Karpas-422 (cell line): ENCODE measurements at places on chromosomes 1 and 21. TPM values are rescaled to one million over a fixed set of nuclear protein-coding genes. Genes with fewer than 3 reads are reported as not detected.

DNA sequence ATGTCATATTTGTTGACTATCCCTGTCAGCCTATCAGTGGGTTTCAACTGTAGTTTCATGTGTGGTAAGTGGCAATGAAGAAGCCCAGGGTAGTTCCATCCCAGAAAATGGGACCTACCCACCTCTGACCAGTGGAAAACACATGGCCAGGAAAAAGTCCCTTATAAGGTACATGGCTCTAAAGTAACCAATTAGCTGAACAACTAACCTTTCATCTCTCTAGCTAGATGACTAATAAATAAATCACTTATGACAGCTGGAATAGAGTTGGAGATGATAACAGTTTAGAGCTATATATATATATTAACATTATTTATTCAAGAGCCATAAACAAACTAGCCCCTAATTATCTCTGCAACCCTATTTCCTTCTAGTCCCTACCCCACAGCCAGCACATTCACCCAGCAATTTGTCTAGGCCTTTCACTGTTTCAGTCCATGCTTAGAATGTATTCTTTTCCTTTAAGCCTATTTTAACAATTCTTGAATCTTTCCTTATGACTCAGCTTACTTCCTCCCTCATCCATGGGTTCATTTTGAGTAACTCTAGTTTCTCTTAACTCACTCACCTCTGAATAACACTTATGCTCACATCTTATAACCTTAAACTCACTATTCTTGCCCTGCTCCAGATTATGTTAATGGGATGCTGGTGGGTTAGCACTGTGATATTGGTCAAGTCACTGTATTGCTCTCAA, 83.7 kb downstream of the TNFSF18 start:
- H3K27me3 ChIP-seq, result no peaks in the 10 kb centered on the region
- H3K4me1 ChIP-seq, result no peaks in the 10 kb centered on the region
- no peak overlapping the region for H3K27ac ChIP-seq
- DNase-seq, result no peak

Gene OR2M3
- total RNA-seq, result not detected in 2 replicates

Gene PGLYRP4
- total RNA-seq, result not detected in 2 replicates

- no peak overlapping the region for H3K27ac ChIP-seq
- no peaks in the 10 kb centered on the region for H3K27me3 ChIP-seq
- DNase-seq, result peak; percentile 65
- H3K4me1 ChIP-seq, result no peaks in the 10 kb centered on the region
- no peak overlapping the region for H3K4me3 ChIP-seq
- no peaks in the 10 kb centered on the region for H3K36me3 ChIP-seq
Observed at GRCh38 chr1:10646347-10646861, 150.0 kb downstream of the CASZ1 start.

GRCh38 chr1:108036796-108037562, 72.0 kb upstream of the VAV3 start:
- H3K4me1 ChIP-seq, result peaks cover 9% of the 10 kb centered on the region
- H3K27ac ChIP-seq, result no peak overlapping the region
- no peaks in the 10 kb centered on the region for H3K27me3 ChIP-seq
- no peaks in the 10 kb centered on the region for H3K36me3 ChIP-seq
- DNase-seq, result no peak
- no peak overlapping the region for H3K4me3 ChIP-seq

DNA sequence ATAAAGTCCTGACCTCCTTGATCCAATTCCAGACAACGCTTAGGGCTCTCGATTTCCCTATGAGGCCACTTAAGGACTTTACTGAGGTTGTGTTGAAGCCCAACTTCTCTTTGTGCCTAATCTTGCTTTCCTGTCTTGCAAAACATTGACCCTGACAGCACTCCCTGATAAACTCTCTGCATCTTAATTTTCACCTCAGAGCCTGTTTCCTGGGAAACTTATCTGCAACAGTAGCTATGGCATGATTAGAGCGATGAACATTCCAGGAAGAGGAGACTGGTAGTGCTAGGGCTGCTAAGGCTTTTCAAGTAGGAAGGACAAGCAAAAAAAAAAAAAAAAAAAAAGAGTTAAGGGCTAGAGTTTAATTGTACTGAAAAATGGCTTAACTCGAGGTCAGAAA, 118.9 kb downstream of the RGS21 start:
- H3K36me3 ChIP-seq, result no peaks in the 10 kb centered on the region
- H3K27ac ChIP-seq, result no peak overlapping the region
- no peak for DNase-seq
- no peaks in the 10 kb centered on the region for H3K27me3 ChIP-seq
- H3K4me3 ChIP-seq, result no peak overlapping the region

Gene KRTAP7-1
- total RNA-seq, result not detected in 2 replicates

Gene DCST1
- not detected in 2 replicates for total RNA-seq

Gene HSPA6
- 14.6 and 31.9 TPM in 2 replicates for total RNA-seq

GRCh38 chr21:15604413-15604812, 125.4 kb upstream of the USP25 start:
- H3K36me3 ChIP-seq, result no peaks in the 10 kb centered on the region
- H3K4me3 ChIP-seq, result no peak overlapping the region
- no peak for DNase-seq
- H3K27me3 ChIP-seq, result no peaks in the 10 kb centered on the region
- H3K4me1 ChIP-seq, result no peaks in the 10 kb centered on the region

Gene TENT5C
- total RNA-seq, result 0.14 and 0.60 TPM in 2 replicates

DNA sequence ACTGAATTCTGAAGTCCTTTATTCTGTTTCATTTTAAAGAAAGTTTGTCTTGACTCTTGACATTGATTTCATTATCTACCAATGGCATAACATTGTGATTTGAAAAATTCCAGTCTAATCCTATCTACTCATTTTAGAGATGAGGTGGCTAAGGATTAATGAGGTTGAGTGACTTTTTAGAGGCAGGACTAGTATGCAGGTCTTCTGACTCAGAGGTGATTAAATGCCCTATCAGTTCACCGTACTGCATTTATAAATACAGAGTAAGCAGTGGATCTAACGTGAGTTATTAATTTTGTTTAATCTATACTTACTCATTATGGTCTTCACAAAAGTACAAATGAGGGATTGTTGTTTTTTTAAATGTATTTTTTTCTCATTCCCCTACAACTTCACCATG, 277.6 kb downstream of the PTBP2 start:
- H3K27ac ChIP-seq, result no peak overlapping the region
- no peaks in the 10 kb centered on the region for H3K4me1 ChIP-seq
- H3K36me3 ChIP-seq, result no peaks in the 10 kb centered on the region
- DNase-seq, result no peak

- H3K4me3 ChIP-seq, result no peak overlapping the region
- H3K27ac ChIP-seq, result no peak overlapping the region
- H3K36me3 ChIP-seq, result no peaks in the 10 kb centered on the region
- H3K27me3 ChIP-seq, result no peaks in the 10 kb centered on the region
- no peak for DNase-seq
Observed at GRCh38 chr1:196181594-196181878, 426.7 kb downstream of the KCNT2 start.

GRCh38 chr1:201004154-201004553, 19.4 kb downstream of the KIF21B start:
- no peak for DNase-seq
- no peaks in the 10 kb centered on the region for H3K36me3 ChIP-seq
- H3K4me1 ChIP-seq, result no peaks in the 10 kb centered on the region
- no peaks in the 10 kb centered on the region for H3K27me3 ChIP-seq
- H3K4me3 ChIP-seq, result no peak overlapping the region

DNA sequence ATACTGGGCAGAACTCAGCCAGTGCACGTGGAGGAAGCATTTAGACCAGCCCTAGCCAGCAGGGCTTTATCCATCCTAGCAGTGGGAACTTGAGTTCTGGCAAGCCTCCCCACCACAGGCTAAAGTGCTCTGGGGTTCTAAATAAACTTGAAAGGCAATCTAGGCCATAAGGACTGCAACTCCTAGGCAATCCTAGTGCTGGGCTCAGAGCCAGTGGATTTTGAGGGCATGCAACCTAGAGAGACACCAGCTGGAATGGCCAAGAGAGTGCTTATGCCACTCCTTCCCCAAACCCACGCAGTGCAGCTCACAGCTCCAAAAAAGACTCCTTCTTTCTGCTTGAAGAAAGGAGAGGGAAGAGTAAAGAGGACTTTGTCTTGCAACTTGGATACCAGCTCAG, 70.5 kb upstream of the APOBEC4 start:
- DNase-seq, result no peak
- no peak overlapping the region for H3K4me3 ChIP-seq
- H3K4me1 ChIP-seq, result no peaks in the 10 kb centered on the region
- H3K27me3 ChIP-seq, result no peaks in the 10 kb centered on the region
- no peak overlapping the region for H3K27ac ChIP-seq

Gene C2CD4D
- total RNA-seq, result not detected in 2 replicates

GRCh38 chr21:28396421-28396820, 596.3 kb downstream of the LTN1 start:
- H3K36me3 ChIP-seq, result no peaks in the 10 kb centered on the region
- no peak for DNase-seq
- no peaks in the 10 kb centered on the region for H3K27me3 ChIP-seq

GRCh38 chr1:197961449-197961848, 44.3 kb downstream of the LHX9 start:
- H3K27me3 ChIP-seq, result no peaks in the 10 kb centered on the region
- no peaks in the 10 kb centered on the region; the same call in 1 of the 2 replicates for H3K36me3 ChIP-seq
- H3K27ac ChIP-seq, result no peak overlapping the region
- DNase-seq, result no peak
- H3K4me1 ChIP-seq, result peaks cover 8% of the 10 kb centered on the region

Gene IVL
- not detected in 2 replicates for total RNA-seq
